Posterior vena cava (tissue), 2 donors: ENCODE measurements at places on chromosomes 3 and 15. TPM values are rescaled to one million over a fixed set of nuclear protein-coding genes. Genes with fewer than 3 reads are reported as not detected.

Gene SLC27A2
- 1.1 TPM for total RNA-seq

Gene ZBTB47
- 109 TPM for total RNA-seq

Gene VGLL4
- 78.7 TPM for total RNA-seq

- DNase-seq, result no peak
These were observed 36.6 kb downstream of the MKRN2 start for GRCh38 chr3:12593473-12593872.

DNA sequence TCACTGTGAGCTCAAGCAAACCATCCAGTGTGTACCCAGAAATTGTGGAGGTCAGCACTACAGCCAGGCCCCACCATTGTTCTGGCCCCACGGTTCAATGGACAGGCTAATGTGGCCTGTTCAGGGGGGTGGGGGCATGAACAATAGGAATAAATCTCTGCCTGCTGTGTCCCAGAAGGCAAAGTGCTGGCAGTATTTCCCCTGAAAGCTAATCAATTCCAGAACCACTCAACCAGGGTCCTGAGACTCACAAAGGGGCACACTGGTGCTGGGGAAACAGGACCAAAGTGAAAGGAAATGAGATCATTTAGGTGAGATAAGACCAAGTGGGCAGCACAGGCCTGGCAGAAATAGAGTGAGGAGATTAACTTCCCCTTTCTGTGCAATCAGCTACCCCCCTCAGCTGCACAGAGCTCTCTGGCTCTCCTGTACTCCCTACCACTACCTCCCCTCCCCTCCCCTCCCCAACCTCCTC lies 11.5 kb downstream of the CRYGS start:
- no peak for DNase-seq
